AG09309 (cell line): ENCODE measurements at places on chromosomes 13 and 19.

- no peak for DNase-seq
Measured at GRCh38 chr19:48698046-48698445, 2.3 kb downstream of the FUT2 start.

DNA sequence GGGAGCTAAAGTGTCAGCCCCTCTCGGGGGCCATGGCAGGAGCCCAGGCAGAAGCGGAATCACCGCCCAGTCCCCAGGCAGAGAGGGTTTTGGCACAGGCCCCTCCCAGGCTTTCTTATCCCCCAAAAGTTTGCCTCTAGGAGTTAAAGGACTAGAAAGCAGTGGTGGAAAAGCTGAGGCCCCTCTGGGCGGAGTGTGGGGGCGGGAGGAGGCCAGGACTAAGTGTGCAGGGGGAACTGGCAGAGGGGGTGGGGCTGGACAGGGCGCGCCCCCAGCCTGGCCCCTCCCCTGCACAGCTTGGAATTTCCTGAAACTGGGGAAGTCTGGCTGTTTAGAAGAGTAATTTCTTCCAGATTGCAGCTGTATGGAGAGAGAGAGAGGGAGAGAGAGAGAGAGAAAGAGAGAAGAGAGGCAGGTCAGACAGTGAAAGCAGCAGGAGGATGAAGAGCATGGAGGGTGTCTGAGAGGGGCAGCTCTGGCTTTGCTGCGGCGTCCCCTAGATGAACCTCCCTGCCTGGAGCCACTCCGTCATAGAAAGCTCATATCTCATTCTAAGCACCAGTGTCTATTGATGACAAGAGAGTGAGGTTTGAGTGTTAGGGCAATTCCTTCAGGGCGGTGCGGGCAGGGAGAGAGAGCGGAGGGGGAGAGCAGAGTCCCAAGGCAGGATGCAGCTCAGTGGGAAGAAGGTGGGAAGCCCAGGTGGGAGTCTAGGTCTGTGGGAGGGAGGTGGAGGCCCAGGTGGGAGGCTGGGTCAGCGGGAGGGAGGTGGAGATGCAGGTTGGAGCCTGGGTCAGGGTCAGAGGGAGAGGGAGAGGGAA is at the start of gene CDC42EP5:
TSS of gene CDC42EP5 (minus strand) at position 226 of the 821 bp plus-strand sequence. CDS start 7,749 bp downstream, outside the sequence.
- DNase-seq: peak; percentile 72

DNA sequence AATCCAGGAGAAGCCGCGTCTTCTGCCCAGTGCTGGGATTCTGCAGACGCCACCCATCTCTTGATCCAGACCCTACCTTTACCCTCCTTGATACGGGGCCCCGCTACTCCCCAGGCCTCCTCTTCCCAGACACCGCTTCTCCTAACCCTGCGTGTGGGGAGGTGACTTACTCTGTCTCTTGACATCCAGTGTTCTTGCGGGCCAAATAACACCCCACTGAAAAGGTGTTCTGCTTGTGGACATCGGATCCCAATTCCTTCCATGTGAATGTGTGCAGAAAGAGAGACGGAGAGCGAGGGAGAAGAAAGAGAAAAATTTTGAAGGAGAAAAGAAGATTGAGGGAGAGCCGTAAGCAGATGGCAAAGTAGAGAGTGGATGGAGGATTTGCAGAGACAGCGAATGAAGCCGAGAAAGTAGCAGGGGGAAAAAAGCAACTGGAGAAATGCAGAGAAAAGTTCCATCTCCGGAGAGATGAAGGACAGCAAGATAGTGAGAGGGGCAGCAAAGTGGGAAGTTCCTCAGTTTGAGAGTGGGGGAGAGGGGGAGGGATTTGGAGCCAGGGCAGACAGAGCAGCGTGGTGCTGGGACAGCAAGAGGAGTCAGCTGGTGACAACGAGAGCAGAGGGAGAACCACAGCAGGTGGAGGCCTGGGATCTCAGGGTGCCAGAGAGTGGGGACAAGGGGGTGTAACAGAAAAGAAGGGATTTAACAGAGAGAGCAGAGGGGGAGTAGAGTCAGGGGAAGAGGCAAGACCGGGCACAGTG is 814 bp downstream of the ZNF480 start:
- no peak for DNase-seq

- DNase-seq: no peak
Measured at GRCh38 chr19:56423985-56424353, 19.8 kb downstream of the ZNF583 start.

DNA sequence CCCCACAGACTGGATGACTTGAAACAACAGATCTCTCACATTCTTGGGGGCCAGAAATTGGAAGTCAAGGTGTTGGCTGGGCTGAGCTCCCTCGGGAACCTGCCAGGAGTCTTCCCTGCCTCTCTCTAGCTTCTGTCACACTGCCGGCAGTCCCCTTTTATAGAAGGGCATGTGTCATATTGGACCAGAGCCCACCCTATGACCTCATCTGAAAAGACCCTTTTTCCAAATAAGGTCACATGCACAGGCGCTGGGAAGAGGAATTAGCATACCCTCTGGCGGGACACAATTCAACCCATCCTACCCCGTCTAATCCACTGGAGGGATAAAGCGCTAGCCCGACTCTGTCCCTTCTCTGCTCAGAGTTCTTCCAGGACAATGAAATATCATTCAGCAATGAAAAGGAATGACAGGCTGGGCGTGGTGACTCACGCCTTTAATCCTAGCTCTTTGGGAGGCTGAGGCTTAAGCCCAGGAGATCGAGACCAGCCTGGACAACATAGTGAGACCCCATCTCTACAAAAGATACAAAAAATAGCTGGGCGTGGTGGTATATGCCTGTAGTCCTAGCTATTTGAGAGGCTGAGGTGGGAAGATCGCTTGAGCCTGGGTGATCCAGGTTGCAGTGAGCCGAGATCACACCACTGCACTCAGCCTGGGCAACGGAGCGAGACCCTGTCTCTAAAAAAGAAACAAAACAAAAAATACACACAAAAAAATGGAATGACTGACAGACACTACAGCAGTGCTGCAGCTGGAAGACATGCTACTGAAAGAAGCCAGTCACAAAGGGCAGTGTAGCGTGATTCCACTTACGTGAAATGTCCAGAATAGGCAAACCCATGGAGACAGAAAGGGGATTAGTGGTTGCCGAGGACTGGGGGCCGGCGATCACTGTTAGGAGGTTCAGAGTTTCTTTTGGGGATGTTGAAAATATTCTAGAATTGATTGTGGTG is 28.5 kb downstream of the MEIS3 start:
- no peak for DNase-seq

DNA sequence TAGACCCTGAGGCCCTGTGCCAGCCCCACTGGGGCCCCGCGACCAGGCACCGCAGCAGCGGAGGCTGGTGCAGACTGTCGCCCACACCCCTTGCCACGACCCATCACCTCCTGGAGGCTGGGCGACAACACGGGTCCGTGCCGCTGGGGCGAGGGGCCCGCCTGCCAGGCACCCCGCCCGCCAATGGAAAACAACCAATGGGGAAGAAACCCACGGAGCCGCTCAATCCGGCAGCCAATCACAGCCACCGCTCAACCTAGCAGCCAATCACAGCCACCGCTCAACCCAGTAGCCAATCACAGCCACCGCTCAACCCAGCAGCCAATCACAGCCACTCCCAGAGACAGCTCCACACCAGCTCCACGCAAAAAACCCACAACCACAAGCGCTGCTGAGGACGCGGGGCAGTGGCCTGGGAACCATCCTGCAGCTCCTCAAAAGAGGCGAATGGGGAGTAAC is 29.7 kb downstream of the GPX4 start:
- no peak for DNase-seq

DNA sequence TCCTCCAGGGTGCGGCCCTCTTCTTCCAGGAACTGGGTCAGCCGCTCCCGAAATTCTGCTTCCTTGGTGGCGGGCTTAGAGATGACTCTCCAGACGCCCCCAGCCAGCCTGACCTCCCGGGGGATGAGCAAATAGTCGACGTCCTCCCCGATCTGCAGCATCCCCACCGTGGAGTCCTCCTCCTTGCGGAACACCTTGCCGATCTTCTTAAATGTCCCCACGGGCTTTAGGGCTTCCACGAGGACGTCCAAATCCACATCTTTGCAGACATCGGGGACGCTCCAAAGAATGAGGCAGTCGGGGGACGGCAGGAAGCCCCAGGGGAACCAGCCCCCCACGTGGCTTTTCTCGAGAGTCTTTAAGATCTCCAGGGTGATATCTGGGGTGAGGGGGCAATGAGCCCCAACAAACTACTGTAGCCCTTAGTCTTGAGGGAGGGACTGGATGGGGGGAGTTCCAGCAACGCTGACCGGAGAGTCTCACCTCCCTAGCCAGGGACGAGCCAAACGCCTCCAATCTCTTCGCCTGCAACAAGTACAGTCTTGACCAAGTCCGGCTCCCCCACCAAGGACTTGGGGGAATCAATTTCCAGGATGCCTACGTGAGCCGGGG is 608 bp downstream of the CCDC8 start:
- no peak for DNase-seq
